ENCODE measurements at places on chromosomes 1 and 21.

DNA sequence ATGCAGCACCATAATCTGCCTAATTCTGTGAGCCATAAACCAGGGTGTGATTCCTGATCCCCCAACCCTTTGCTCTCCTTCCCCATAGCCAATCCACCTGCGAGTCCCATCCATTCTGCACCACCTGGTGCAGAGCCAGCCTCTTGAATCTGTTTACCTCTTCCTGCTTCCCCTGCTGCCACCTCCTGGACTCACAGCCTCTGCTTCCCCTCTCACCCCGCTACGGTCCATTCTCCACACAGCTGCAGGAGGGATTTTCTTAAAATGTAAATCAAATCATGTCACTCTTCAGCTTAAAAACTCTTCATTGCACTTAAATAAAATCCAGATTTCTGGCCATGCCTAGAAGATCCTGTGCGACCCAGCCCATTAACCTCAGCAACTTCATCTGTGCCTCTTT, 186.7 kb downstream of the FOXD2 start:
- DNase-seq: no peak

GRCh38 chr1:117577191-117577885, 28.5 kb upstream of the TENT5C start:
- no peak for DNase-seq

DNA sequence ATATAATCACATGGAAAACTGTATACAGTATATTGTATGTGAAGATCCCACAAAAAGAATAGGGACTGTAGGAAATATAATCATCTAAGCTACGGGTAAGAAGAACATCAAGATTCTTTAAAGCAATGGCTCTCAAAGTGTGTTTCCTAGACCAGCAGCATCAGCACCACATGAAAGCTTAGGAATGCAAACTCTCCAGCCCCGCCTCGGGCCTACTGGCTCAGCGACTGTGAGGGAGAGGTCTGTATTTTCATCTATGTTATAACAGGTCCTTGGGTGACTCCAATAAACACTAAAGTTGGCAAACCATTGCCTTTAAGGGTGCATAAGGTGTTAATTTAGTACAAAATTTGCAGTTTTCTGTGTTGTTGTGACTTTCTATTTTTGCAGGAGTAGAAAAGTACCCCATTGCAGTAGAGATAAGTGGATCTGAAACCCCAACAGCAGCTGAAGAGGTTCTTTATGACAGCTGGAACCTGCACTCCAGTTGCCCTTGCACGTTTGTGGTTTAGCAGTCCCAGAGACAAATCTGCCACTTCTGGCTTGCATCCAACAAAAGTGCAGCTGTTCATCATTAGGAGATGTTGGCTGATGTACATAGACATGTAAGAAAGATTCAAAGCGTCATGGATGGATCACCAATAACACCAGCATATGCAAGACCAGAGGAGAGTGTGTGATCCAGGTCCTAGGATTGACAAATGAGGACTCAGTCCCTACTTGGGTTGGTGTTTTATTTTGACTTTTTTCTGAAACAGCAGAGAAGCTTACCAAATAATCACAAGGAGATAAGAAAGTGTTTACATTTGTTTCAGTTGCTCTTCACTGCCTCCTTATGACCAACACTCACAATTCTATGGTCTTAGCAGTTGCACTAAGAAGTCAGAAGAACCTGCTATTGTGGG, 15.9 kb upstream of the IFNAR1 start:
- peak; percentile 47 for DNase-seq

- no peak for DNase-seq
Observed at GRCh38 chr21:36241717-36242116, 78.3 kb upstream of the MORC3 start.

- no peak for DNase-seq
Observed at GRCh38 chr21:23811805-23812204, 1795.5 kb downstream of the MRPL39 start.

GRCh38 chr1:4485398-4485797, 169.0 kb upstream of the AJAP1 start:
- DNase-seq: peak; percentile 41

DNA sequence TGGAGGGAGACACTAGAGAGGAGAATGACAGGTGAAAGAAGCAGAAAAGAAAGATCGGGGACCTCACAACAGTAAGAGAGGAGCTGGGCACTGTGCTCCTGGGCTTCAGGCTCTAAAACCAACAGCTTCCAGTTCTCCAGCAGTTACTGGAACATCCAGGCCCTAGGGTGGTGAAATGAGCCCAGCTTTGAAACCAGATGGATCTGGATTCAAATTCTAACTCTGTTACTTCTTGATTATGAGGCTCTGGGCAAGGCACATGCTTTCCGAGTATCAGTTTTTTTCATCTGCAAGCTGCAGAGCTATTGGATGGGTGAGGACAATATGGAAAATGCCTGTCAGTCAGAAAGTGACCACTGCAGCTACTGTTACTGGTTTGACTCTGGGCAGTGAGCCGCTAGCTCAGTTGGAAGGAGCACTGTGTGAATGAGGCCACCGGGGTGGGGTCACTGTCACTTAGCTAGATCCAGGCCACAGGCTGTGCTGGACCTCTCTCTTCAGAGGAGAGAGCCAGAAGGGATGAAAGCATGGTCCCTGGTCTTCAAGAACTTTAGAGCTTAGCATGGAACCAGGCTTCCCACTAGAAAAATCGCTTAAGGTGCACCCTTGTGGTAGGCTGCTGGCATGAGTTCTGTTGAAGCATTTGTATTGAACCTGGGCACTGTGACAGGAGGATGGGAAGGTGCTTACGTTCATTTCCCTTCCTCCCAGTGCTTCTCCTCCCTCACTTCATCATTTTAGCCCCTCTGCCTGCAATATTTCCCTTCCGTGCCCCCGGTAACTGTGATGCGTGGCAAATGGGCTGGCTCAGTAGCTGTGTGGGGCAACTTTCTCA, 12.2 kb downstream of the PLEKHO1 start:
- no peak for DNase-seq

GRCh38 chr21:44267655-44268142, 6.0 kb upstream of the DNMT3L start:
- no peak for DNase-seq

DNA sequence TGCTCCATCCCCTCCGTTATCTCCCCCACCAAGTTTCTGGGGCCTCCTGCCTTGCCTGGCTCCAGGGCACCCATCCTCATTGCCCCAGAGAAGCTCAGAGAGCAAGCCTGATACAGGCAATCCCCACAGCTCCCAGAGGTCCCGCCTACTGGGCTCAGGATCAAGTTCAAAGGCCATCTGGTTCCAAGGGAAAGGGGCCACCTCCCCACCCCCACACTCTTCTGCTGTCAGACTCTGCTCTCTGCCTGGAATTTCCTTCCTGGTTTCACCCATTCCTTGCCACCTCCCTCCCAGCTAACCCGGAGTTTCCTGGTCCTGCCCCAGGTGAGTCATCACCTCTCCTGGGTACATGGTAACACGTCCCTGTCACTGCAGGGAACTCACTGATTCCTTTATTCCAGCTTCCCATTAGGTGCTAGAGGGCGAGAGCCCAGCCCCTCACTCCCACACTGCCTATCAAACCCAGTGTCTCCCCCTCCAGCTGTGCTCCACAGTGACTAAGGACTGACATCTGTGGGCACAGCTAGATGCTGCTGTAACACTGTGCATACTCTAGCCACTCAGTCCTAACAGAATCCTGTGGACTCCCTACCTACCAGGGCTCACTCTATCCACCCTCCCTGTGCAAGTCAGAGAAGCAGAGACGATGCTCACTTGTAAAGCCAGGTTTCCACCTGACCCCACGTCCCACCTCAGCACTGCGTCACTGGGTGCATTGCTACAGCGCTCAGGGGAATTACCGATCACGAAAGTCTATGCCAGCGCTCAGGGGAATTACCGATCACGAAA, 21.8 kb downstream of the RSPH1 start:
- DNase-seq: peak; percentile 43

DNA sequence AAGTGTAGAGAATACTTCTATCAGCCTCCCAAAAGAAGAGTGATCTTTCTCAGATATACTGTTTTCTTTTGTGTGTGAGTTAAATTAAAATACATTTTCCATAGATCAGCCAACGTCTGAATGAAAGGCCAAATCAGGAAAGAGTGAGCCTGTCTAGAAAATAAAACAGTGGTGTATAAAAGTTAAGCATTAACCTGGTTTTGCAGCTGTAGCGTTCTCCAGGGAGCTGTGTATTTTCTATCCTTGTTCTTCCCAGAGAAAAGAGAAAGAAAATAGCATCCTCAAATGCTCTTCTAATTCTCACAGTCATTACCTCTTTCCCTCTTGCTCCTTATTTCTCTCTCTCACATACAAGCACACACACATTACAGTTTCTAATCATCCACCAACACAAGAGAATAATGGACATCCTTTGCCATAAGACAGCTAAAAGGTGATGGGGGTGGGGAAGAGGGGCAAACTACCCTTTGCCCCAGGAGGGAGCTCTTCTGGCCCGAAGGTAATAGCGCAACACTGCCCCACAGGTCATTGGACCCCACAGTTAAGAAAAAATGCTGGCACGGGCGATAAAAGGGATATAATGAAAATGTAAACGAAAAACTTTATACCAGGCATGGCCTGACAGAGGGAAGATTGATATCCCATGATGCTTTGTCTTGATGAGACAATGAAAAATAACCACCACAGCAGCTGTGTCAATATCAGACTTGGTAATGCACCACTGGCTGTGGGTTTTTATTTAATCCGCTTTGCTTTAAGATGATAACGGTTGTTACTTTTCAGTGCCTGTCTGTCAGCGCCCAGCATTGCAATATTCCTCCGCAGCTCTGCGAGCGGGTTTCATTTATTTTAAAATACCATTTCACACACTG, 150.3 kb downstream of the NUF2 start:
- DNase-seq: no peak

Measured in SK-N-SH (cell line).